Activated T-helper 1 cell treated with anti-CD3 and anti-CD28 coated beads, Interleukin-2, amount 50 U/mL, for 16 hours (primary cell): ENCODE measurements at places on chromosomes 6 and 20.

DNA sequence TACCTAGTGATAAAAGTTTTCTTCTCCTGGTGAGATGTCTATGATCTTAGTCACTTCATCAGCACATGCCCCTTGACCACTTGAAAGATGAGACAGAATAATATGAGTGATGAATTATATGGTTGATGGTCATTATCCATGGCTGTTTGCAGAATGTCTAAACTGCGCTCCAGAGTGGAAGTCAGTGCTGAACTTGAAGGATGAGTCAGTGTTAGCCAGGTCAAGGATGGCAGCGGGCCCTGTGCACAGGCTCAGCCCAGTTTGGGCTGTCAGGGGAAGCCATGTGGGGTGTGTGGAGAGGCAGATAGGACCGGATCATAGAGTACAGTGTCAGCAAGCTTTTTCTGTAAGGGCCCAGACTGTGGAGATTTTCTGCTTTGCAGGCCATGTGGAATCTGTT, 67.2 kb upstream of the KIF25 start:
- no peak for DNase-seq

GRCh38 chr6:146670161-146670560, 71.4 kb downstream of the ADGB start:
- DNase-seq = no peak

DNA sequence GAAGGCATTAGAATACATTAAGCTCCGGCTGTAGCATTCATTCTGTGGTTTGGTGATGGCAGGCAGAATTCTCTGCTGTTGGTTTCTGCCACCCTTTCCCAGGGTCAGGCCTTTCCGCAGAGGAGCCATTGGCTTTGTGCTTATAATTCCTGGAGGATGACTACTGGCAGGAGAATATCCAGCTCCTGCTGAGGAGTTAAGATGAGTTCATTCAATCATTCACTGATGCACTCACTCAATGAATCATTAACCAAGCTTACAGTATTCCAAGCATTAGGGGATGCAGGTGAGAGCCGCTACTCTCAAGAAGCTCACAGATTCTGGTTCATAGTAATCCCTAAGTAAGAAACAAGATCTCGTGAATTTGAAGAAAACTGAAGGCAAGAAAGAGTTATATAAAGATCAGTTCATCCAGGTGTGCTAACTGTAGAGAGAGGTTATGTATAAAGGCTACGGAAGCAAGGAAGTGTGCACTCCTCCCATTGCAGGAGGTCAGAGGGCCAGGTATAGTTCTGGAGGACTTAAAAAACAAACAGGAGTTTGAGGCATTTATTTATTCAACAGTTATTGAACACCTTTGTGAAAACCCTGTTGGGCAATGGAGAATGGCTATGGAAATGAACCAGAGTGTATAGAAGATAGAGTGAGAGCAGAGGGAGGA, 75.5 kb downstream of the HMGN3 start:
- no peak for DNase-seq

- no peak for DNase-seq
Observed at GRCh38 chr6:120493505-120493904, 840.8 kb downstream of the TBC1D32 start.

GRCh38 chr6:89406141-89406540, 5.9 kb downstream of the RRAGD start:
- DNase-seq = no peak

DNA sequence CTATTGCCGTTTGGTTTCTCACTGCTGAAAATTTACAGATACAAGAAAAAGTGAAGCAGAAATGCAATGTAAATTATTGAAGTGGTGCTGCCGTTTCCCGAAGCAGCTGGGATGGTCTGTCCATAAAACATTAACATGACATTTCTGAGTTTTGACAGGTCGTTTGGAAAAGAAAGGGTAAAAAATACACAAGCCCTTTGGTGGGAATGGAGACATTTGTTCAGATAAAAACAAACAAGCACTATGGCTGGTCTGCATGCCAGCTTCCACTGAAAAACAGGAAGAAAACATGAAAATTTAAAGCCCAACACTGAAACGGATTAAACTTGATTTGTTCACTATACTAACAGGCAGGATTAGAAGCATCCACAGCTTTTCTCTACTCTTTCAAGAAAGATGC, 155.2 kb downstream of the FRK start:
- no peak for DNase-seq

GRCh38 chr6:95519228-95520037, 57.9 kb upstream of the MANEA start:
- DNase-seq = no peak

GRCh38 chr20:1757606-1758512, 100.3 kb upstream of the SIRPG start:
- DNase-seq = no peak

GRCh38 chr6:48560408-48560807, 449.4 kb upstream of the PTCHD4 start:
- DNase-seq = no peak

GRCh38 chr6:54698974-54699373, 147.6 kb upstream of the FAM83B start:
- DNase-seq = no peak

DNA sequence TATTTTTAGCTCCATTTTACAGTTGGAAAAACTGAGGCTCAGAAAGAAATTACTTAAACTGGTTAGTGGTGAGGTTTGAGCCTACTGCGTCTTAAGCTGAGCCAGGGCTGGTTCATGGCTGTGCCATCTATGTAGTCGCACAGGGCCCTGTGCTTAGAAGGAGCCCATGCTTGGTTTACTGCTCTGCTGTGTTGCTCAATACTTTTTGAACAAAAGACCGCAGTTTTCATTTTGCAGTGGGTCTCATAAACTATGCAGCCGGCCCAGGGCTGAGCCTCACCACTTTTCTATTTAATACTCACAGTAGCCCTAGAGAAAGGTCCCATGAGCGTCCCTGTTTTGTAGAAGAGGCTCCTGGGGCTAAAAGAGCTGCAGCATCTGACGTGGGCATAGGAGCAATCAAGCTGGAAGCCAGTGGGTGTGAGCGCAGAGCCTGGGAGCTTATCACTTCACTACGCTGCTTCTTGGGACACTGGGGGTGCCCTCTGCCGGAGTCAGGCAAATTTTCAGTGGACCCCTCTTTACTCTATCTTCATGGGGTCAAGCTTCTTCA, 501 bp downstream of the SIRPB2 start:
- DNase-seq = no peak

GRCh38 chr6:140370976-140371870, 996.8 kb upstream of the CITED2 start:
- DNase-seq = no peak

- no peak for DNase-seq
Observed at GRCh38 chr6:404685-405423, 13.3 kb downstream of the IRF4 start.

DNA sequence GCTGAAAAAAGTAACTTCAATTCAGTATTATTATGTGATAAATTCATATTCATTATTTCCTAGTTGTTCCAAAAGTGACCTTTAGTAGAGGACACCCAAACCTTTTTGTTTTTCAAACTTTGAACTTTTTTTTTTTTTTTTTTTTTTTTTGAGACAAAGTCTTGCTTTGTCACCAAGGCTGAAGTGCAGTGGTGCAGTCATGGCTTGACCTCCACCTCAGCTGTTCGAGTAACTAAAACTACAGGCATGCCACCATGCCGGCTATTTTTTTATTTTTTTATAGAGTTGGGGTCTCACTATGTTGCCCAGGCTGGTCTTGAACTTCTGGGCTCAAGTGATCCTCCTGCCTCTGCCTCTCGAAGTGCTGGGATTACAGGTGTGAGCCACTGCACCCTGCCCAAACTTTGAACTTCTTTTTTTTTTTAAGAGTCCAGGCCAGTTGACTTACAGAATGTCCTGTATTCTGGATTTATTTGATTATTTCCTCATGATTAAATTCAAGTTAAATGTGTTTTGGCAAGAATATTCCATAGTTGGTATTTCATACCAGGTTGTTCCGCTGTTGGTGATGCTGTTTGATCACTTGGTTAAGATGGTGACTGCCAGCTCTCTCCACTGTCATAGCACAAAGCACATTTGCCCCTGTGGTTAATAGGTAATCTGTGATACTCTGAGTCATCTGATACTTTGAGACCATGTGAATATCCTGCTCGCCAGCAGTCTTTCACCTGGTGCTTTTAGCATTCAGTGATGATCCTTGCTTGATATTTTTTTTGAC, 48.0 kb downstream of the VAPB start:
- no peak for DNase-seq

DNA sequence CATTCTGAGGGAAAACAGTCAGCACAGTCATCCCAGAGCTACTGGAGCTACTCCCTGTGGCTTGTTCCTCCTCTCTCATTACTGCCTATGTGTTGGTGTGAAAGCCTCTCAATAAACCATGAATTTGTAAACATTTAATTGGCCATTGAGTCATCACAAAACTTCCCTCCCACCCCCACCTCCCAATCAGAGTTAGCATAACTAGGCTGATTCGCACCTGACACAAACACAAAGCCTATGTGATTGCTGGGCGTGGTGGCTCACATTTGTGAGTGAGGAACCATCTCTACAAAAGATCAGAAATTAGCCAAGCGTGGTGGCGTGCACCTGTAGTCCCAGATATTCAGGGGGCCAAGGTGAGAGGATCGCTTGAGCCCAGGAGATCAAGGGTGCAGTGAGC, 17.1 kb upstream of the SNTA1 start:
- DNase-seq = no peak

- no peak for DNase-seq
Observed at GRCh38 chr20:43183536-43184070, 6.1 kb downstream of the PTPRT start.

- no peak for DNase-seq
Observed at GRCh38 chr6:44715188-44715587, 327.7 kb downstream of the CDC5L start.

DNA sequence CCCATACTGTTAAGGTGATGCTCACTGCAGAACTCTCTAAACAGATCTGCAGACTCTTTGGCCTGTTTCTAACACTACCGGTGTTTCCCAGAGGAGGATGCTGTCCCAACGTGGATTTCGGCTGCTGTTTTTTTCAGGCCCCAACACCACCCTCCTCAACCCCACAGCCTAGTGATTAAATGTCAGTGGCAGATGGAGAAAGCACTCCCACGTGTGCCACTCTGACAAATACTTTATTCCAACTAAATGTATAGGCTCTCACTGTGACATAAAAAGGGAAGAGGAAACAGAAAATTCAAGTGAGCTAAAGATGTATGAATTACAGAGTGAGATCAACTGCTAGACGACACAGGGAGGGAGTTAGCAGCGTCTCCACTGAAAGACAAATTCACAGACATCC, 3.6 kb downstream of the TBC1D20 start:
- DNase-seq = no peak

DNA sequence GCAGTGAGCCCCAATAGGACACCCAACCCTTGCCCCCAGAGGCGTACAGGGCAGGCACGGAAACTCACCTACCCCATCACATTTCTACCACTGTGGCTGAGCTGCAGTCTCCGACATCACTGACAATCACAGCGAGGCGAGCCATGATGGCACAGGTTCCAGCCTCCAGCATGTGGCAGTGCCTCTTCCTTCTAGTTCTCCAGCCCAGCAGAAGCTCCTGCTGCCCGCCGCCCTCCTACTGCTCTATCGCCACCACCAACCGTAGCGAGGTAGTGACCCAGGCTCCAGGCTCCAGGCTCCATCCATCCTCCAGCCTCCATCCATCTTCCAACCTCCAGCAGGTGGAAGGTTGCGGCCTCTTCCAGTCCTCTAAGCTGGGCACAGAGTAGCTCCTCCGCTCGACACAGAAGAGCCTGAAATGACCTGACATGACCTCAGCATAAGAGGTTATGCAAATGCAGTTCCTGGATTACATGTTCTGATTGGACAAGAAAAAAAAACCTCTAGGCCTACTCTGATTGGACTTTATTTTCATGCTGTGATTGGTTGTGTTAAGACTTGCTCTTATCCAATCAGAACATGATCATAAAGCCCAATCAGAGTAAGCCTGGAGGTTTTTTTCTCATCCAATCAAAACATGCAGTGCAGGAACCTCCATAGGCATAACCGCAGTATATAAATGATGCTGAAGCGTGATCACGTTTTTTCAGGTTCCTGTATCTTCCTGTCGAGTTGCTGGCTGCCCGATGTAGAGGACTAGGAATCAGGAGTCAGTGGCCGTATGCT, 438.9 kb upstream of the ZNF337 start:
- DNase-seq = no peak

- DNase-seq = no peak
Observed at GRCh38 chr6:113788586-113788985, 68.6 kb upstream of the MARCKS start.

DNA sequence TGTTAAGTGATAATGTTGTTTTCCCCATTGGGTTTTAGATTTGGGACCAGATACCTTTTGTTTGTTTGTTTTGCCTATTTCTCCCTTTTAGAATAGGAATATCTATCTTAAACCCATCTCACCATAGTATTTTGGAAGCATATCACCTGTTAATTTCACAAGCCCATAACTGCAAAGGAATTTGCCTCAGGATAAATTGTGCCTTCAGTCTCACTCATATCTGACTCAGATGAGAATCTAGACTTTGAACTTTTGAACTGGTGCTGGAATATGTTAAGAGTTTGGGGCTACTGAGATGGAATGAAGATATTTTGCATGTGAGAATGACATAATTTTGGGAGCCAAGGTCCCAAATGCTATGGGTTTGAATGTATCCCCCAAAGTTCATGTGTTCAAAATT, 607.4 kb downstream of the HACE1 start:
- DNase-seq = no peak

DNA sequence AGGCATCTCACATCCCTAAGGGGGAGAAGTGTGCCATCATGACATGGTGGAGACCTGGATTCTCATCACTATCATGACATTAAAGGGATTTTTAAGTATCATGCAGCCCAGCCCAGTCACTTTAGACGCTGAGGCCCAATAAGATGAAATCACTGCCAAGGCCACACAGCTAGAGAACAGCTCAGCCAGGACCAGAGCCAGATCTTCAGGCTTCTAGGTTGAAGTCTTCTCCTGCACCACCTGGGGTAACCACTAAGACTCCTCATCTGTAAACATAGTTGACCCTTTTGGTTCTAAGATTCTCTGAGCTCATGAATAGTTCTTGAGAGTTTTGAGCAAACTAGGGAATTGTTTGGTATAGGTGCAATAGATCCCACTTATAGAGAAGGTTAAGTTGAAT, 125.1 kb downstream of the TCP11 start:
- DNase-seq = no peak

DNA sequence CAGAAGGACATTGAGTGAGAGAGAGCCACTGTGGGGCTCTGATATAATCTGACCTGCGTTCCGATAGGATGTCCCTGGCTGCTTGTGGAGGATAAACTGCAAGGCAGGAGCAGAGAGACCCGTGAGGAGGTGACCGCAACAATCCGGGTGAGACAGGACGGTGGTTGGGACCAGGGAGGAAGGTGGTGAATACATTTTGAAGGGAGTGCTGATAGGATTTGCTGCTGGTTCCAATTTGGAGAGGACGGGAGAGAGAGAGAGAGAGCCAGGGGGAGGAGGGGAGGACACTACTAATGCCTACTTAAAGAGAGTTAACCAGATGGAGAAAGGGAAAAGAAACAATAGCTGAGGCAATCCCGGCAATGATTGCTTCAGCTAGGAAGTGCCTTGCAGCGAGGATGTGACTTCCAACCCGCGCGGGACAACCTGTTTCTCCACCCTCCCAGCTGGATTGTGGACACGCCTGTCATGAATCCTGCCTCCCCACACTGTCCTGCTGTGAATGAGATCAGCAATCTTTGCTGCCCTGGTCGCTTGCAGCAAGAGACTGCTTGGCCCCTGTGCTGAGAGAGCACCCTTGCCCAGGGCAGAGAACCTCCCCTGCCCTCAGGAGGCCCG, 199.0 kb upstream of the KCNG1 start:
- DNase-seq = no peak

GRCh38 chr20:59604741-59605600, 631 bp downstream of the PHACTR3 start:
- DNase-seq = no peak
